ENCODE measurements at places on chromosomes 5 and 9.

DNA sequence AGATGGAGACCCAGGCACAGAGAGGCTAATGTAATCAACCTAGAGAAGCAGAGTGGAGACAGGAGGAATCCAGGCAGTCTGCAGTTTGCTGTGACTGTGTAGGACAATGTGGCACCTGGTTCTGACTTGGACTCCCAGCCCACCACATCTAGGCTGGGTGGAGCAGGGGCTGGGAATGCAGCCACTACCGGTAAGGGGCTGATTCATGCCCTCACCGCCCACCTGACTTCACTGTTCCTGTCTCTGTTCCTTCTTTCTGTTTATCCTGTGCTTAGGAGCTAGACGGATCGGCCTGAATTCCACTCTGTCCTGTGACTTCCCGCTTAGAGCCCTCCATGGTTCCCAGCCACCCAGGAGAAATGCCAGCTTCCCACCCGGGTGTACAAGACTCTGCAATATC, 2.6 kb downstream of the PDLIM4 start:
- DNase-seq: no peak

- no peak for DNase-seq
Observed at GRCh38 chr9:23659346-23660006, 166.6 kb downstream of the ELAVL2 start.

- DNase-seq: no peak
Observed at GRCh38 chr9:125407432-125407973, 145.9 kb downstream of the GAPVD1 start.

DNA sequence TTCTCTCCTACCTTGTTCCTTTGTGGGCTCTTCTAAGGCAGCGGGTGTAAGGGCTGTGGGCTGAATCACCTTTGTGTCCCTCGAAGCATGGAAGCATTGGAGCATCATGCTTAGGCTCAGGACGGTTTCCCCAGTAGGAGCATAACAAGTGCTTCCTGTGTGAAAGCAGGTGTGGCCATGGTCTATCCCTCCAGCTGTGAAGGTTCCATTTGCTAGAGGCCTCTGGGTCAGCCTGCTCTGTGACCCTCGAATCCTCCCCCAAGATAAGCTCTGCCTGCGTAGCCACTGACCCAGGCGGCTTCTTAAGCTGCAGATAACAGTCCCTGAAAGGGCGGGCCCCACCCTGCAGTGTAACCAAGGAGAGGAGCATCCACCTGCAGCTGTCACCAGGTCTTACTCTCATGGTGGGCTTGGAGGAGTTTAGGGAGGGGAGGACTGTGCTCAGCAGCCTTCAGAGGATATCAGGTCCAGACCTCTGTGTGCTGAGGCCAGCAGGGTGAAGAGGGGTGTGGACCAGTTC, 8.4 kb upstream of the NDST1 start:
- no peak for DNase-seq

GRCh38 chr9:135914921-135915320, 7.6 kb upstream of the CAMSAP1 start:
- DNase-seq: no peak

DNA sequence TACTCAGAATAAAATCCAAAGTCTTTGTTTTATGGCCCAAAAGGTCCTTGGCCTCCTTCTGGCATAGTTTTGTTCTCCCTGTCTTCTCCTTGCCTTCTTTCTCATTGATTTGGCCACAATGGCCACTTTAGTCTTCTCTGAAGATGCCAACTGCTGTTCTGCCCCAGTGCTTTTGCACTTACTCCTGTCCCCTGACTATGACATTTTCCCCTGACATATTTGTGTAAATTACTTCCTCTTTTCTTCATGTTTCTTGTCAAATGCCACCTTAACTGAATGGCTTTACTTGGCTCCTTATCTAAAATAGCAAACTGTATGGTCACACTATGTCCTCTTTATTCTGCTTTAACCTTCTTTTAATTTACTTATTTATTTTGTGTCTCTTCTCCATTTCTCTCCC, 484.7 kb upstream of the ARRDC3 start:
- no peak for DNase-seq

GRCh38 chr5:132057498-132058255, 2.8 kb upstream of the IL3 start:
- no peak for DNase-seq

DNA sequence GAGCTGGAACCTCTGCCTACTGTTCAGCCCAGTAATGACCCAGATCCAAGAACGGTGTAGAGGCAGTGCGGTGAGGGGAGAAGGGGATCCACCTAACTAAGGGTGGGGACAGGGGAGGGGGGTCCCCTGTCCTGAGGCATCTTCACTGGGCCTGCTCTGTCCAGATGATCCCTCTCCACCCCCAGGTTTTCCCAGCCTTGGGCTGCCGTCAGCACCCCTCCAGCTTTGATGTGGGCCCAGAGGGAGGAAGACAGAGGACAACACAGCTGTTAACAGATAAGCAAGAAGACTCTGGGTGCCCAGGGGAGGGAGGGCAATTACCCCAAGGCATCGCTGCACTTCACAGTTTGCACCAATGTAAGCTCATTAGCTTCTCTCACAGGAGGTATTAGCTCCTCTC, 19.3 kb downstream of the BICD2 start:
- DNase-seq: no peak

DNA sequence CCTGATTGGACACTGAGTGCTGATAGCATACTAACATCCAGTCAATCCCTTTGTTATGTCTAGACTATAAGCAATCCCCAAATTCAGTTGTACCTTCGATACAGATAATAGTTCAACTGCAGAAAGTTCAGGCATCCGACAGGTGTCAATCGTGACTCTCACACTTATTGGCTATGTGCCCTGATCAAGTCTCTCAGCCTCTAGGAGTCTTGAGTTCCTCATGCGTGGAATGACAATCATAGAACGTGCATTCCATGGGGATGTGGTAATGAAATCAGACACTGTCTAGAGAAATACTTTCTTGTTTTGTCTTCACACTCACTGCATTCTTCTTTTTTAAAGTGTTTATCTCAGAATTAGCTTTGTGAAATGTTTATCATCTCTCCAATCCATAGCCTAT, 4.8 kb downstream of the ANKRD34B start:
- no peak for DNase-seq

- DNase-seq: no peak
Observed at GRCh38 chr5:95554331-95554646, 488 bp downstream of the SKIC3 start.

DNA sequence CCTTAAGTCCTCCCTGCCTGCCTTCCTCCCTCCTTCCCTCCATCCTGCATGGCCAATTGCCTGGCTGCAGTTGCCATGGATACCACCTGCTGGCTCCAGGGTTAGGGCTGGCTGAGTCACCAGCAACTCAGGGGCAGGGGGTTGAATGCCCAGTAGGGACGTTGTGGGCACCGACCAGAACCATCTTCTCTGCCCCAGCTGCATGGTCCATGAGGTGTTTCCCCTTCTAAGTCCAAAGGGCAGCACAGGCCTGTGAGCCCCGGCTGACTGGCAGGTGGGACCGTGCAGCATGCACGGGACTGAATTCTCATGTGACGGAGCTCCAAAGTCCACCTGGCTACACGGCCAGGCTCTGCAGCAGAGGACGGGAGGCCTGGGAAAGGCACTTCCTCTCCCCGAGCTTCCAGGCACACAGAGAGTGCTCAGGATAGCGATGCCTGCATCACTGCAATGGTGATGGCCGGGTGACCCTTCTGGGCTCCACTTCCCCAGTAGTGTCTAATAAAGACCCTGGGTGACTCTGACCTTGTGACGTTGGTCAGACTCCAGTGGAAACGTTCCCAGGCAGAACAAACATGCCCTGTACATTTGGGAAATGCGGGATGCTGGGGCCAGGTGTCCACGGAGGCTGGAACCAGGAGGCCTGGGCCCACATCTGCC, 5.7 kb downstream of the ASS1 start:
- no peak for DNase-seq

DNA sequence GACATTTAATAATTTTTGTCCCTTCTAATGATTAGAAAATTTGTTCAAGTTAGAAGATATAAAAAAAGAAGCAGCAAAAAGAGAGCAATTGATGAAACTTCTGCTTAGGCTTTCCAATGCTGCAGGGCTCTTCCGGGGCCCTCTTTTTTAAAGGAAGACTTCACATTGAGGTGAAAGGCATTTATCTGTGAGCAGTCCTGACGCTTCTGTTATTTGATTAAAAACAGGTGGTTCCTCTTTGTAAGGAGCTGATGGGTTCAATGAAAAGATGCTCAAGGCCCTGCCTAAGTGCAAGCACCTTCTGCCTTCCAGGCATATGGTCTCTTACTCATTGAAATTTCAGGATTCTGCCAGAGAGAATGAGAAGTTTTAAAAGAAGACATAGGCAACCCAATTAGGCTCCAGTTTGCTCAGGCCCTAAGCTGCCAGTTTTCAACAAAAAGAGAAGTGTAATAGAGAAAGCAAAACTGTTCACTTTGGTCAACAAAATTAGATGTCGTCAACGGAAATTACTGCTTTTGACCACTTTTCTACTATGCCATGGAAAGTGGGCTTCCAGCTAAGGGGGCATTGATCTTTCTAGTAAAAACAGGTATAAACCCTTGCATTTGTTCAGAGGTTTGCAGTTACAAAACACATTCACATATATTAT, 100.2 kb downstream of the INSYN2B start:
- DNase-seq: no peak

- no peak for DNase-seq
Observed at GRCh38 chr9:125271081-125271480, 9.5 kb downstream of the GAPVD1 start.

DNA sequence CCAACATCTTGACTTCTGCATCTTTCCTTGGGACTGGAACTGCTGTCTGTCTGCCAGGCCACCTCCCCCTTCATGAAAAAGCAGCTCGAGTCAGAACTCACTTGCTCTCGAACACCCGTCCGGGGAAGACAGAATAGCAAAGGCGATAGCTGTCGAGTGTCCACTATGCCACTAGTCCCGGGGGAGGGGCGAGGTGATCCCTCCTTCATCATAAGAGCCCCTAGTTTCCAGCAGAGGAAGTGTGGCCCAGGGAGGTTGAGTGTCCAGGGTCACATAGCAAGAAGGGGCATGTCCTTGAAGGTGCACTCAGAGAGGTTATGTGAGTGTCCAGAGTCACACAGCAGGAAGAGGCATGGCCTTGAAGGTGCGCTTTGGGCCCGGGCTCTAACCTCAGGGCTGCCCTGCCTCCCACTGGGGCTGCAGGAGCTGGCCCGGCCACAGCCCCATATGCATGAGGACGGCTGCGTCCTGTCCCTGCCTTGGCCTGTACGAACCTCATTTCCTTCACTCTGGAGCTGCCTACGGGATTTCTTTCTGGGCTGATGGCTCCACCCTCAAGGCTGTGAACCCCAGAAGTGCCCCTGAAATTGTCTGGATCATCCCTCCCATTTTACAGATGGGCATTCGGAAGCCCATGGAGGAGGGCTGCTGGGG, 6.7 kb downstream of the DBH start:
- DNase-seq: no peak

GRCh38 chr9:5263351-5264218, 32.4 kb downstream of the INSL4 start:
- DNase-seq: no peak

DNA sequence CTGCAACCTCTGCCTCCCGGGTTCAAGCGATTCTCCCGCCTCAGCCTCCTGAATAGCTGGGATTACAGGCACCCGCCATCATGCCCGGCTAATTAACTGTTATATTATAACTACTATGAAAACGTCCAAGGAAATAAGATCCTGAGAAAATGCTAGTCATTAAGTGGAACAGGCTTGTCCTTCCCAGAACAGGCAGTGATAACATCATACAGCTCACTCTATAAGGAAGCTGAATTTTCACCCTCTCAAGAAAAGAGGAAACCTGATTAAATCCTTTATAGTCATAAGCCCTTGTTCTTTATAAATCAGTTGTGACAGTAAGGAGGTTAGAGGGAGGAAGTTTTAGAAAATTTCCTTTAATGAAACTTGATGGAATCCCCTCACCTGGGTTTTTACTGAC, 163.9 kb upstream of the CLINT1 start:
- no peak for DNase-seq

DNA sequence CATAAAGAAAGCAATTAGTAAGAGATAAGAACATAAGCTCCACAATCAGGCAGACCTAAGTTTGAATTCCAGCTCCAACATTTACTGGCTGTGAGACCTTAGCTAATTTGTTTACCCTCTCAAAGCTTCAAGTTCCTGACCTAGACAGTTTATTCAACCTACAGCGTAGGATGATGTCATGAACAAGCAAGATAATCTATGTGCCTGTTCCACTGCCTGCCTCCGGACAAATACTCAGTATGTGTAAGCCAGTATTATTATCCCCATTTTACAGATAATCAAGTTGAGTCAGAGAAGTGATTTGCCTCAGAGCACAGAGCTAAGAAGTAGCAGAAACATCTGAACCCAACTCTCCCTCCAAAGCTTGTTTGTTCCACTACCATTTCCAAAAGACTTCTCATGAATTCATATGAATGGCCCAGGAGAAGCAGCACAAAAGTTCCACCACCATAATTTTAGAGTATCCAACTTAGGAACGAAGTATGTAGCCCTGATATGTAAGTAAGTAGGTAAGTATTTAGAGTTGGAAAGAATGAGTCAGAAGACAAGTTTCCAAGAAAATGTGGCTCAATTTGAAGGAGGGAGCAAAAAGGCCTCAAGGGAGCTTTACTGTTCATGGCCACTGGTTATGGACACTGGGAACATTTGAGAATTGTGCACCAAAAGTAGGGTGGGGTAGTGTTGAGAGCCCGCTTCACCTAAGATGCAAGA, 398.2 kb downstream of the NFIB start:
- peak; percentile 39 for DNase-seq

- no peak for DNase-seq
Observed at GRCh38 chr5:168292786-168293696, 1.6 kb downstream of the WWC1 start.

DNA sequence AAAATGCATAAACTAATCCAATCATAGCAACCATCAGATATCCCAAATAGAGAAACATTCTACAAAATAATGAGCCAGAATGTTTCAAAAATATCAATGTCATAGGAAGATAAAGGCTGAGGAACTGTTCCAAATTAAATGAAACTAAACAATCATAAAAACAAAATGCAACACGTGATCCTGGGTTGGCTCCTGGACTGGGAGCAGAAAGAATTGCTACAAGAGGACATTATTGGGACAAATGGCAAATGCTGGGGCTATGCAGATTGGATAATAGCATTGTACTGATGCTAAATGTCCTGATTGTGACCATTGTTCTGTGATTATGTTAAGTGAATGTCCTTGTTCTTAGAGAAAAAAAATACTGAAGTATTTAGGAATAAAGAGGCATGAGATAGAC, 54.2 kb upstream of the AKNA start:
- no peak for DNase-seq

GRCh38 chr5:104569621-104570020, 1007.0 kb upstream of the NUDT12 start:
- no peak for DNase-seq

DNA sequence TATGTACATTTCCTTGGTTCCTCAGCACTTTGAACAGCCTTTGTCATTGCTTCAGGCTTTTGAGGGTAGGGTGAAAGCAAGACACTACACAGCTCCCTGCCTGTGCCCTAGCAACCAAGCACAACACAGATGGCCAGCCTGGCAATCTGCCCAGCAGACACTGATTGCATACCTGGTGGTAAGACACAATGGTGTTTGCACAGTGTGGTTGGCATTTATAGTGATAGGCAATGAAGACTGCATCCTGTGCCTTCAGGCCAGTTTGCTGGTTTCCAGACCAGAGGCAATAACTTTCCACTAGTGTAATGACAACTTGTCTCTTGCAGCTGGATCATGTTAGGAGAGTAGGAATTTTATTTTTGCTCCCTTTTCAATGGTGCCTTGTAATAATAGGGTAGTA, 144.5 kb upstream of the TNC start:
- DNase-seq: peak; percentile 97

- no peak for DNase-seq
Observed at GRCh38 chr5:173745123-173745522, 128.7 kb upstream of the BOD1 start.
